ENCODE measurements at places on chromosomes 2 and 18. TPM values are rescaled to one million over a fixed set of nuclear protein-coding genes. Genes with fewer than 3 reads are reported as not detected.

DNA sequence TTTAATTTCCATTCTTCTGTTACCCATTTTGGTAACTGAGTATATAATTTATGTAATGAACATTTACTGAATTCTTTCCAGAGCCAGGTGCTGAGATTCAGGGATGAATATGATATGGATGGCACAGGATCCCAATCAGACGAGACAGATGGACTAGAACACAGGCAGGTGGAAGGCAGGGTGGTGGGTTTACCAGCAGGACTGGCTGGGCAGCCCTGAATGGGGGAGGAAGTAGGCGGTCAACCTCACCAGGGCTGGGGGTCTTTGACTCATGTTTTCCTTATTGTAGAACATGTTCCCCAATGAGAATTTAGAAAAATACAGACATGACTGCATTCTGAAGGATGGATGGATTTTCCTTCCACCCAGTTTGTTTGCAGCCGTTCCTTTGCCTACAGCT lies 80.3 kb downstream of the CIB4 start:
- DNase-seq: no peak

GRCh38 chr2:39121523-39122063 lies 742 bp upstream of the SOS1 start:
- no peak for DNase-seq

SLC4A5 gene
- 0.20 TPM for total RNA-seq

DNA sequence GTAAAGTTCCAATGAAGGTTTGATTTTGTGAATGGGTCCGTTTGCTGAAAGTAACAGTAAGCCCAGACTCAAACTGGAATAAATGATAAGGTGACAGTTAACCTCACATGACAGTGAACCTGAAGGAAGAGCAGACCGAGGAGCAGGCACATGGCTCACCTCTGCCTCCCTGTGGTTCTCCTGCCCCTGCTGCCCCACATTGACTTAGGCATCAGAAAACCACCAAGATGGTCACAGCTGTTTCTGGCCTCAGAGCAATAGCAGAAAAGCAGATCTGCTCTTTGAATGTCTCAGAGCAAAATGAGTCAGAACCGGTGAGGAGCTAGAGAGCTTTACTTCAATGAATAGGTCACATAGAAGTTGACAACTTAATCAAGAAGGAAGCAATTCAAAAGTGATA lies 487.6 kb downstream of the METTL4 start:
- no peak for DNase-seq

DNA sequence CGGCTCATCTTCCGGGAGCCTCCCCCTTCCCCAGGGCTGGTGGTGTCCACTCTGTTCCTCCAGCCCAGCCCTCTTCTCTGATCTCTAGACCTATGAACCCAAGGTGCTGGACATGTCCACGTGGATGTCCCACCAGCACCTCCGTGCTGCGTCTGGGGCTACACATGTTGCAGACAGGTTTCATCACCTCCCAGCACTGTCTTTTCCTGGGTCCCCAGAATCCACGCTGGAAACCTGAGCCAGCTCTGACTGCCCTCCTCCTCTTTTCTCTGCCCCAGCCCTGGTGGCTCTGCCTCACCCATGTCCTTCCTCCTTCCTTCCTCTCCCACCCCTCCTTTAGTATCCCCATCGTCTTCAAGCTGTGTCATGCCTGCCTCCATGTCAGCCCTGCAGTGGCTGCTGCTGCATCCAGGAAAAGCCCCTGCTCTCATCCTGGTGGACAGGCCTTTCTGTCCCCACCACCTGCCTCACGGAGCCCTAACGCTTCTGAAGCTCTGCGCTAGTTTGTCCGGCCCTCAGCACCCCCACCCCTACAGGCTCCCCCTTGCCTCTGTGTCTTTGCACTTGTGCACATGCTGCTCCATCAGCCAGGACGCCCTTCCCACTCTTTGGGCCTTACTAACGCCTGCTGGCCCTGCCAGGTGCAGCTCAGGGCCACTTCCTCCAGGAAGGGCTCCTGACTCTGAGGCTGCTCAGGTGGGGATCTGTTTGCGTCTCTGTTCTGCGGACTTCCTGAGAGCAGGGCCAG lies 105.9 kb downstream of the DYSF start:
- no peak for DNase-seq

FLACC1 gene
- 0.60 TPM for total RNA-seq

TUBA3E gene
- total RNA-seq: not detected

TMEM182 gene
- 0.44 TPM for total RNA-seq

GRCh38 chr2:134375935-134376334 lies 122.1 kb downstream of the MGAT5 start:
- peak; percentile 75 for DNase-seq

DNA sequence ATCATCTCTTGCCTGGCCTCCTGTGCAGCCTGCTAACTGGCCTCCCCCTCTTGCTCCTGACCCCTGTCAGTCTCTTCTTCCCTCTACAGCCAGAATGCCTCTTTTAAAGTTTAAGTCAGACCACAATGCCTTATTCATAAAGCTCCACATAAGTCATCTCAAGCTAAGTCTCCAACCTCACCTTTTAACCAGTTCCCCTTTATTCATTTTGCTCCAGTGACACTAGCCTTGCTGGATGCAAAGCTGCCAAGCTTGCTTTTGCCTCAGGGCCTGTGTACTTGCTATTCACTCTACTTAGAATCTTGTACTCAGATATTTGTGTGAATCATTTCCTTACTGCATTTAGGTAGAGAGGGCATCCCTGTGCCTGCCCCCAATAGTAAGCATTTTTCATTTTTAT lies 180.9 kb downstream of the PDE1A start:
- no peak for DNase-seq

SLC38A11 gene
- total RNA-seq: not detected

- DNase-seq: peak; percentile 85
These were observed 227.9 kb downstream of the GBX2 start for GRCh38 chr2:235940330-235940729.

C2orf92 gene
- total RNA-seq: 1.1 TPM

DNA sequence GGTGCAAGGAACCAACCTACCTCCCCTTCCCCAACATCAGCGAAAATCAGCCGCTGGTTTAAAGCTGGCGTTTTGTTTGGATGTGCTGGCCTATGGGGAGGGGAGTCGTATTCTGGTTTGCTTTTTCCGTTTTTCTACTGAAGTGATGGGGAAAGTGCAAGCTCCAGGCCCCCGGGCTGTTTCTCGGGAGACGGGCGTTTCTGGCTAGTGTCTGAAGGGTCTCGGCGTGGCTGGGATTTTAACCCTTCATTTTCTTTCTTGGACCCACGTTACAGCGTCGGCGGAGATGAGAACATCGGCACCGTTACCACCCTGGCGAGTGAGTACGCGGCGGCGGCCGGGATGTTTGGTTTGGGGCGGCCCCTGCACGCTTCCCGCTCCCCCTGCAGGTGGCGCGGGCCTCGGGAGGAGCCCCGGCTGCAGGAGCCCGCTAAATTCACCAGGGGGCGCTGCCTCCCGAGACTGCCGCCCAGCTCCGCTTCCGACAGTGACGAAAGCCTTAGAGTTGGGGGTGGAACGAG lies 70.7 kb downstream of the PLB1 start:
- peak; percentile 85 for DNase-seq

DNA sequence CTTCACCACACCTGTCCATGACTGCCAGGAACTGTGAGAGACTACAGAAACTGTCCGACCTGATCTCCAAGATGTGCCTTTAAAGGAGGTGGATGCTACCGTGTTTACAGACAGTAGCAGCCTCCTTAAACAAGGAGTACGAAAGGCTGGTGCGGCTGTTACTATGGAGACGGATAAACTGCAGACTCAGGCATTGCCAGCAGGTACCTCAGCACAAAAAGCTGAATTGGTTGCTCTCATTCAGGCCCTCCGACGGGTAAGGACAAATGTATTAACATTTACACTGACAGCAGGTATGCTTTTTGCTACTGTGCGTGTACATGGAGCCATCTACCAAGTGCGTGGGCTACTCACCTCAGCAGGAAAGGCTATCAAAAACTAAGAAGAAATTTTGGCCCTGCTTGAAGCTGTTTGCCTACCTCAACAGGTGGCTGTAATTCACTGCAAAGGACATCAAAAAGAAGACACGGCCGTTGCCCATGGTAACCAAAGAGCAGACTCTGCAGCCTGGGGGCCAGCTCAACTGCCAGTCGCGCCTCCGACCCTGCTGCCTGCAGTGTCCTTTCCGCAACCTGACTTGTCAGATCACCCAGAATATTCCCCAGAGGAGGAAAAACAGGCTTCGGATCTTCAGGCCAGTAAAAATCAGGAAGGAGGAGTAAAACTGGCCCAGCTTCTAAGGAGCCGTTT lies 30.9 kb downstream of the SKA1 start:
- no peak for DNase-seq

GRCh38 chr2:110866466-110866865 lies 134.1 kb downstream of the ACOXL start:
- no peak for DNase-seq

CHRND gene
- not detected for total RNA-seq

DNA sequence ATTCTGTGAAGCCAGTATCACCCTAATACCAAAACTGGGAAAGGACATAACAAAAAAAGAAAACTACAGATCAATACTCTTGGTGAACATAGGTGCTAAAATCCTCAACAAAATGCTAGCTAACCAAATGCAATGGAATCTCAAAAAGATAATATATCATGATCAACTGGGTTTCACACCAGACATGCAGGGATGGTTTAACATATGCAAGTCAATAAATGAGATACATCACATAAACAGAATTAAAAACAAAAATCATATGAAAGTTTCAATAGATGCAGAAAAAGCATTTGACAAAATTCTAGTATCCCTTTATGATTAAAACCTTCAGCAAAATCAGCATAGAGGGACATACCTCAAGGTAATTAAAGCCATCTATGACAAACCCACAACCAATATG lies 198.2 kb upstream of the NDUFV2 start:
- DNase-seq: no peak

GRCh38 chr18:9025091-9025838 lies 77.2 kb upstream of the NDUFV2 start:
- no peak for DNase-seq

BOD1L2 gene
- not detected for total RNA-seq

SERPINB11 gene
- total RNA-seq: not detected

DNA sequence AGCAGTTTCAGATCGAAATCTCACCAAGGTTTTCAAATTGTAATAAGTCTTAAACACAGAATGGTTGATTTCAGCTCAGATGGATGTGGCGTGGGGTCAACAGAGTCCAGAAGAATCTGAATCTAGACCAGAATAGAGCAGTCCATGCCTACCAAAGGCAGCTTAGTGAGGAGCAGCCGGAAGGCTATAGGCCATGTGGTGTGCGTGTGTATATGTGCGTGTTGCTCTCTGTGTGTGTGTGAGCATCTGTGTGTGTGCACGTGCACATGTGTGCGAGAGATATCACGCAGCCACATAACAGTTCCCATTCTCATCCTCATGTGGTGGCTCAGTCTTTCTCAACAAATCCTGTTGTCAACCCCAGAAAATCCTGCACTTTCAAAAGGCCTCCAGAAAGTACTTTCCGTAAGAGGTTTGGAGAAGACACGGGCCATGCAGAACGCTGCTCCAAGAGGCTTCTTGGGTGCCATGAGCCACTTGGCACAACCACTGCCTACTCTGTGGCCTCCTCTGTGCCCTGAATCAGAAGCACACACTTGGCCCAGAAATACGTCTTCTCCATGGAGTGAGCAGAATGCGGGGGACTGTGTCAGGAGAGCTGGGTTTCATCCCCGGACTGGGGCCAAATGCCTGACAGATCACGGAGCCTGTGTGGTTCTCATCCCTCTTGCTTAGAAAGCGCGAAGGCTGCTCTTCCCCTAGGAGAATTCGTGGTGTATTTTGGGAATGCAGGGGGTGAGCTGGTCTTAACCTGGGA lies 67.3 kb downstream of the ACKR3 start:
- DNase-seq: no peak

DNA sequence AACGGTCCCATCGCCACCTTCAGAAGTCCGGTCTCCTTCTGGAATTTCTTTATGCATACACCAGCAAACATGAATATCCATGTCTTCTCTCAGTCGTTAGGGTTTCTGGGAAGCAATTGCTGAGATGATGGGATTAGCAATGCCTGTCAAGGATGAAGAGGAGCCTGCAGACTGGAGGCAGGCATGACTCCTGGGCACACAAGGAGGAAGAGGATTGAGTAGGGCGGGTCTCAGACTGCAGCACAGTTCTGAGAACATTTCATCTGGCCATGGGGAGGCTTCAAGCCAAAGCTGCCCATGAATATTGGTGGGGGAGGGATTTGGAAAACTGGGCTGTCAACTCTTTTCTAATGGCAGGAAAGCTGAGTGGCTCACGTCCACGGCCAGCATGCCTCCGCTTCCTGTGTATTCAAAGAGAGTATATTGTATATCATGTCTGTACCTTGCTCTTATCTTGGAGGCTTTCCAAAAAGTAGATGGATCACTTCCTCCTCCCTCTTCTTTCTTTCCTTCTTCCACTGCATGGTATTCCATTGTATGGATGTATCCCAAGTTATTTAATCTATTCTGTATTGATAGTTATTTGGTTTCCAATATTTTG lies 24.5 kb downstream of the MC2R start:
- DNase-seq: no peak

DNA sequence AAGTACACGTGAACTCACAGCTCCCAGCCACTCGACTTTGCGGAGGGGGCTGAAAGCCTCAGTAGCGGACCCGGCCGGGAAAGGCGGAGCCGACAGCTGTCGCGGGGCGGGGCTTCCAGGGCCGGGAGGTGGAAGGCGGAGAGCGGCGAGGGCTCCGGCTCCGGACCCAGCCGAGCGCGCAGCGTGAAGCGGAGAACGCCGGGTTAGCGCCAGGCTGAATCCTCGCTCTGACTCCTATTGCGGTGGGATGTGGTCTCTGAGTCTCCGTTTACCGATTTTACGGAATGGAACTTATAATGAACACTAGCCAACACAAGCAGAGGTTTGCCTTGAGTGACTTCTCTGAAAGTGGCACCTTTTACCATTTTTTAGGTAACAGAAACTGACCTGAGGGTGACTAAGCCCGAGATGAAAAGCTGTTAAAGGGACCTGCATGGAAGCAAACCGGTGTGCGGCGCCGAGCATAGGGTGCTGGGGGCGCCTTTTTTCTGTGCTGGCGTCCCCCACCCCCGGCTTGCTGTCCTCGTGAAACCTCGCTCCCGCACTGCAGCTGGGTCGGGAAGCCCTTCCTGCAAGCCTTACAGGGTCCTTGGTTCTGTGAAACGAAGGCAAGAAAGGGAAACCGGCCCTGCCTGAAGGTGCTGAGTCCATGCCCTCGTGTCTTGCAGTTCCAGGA lies 72.9 kb downstream of the EN1 start:
- DNase-seq: peak; percentile 36

- no peak for DNase-seq
These were observed 1.2 kb downstream of the PLEKHM3 start for GRCh38 chr2:208024091-208024490.

FOXD4L1 gene
- total RNA-seq: under 0.01 TPM

HOXD13 gene
- total RNA-seq: not detected

GRCh38 chr2:44747794-44748193 lies 193.7 kb upstream of the SIX3 start:
- no peak for DNase-seq

CRYGD gene
- total RNA-seq: not detected
